ENCODE measurements at places on chromosomes 16 and 17.

GRCh38 chr17:61416540-61417363, 17.1 kb downstream of the TBX2 start:
- DNase-seq, result peak; percentile 21

DNA sequence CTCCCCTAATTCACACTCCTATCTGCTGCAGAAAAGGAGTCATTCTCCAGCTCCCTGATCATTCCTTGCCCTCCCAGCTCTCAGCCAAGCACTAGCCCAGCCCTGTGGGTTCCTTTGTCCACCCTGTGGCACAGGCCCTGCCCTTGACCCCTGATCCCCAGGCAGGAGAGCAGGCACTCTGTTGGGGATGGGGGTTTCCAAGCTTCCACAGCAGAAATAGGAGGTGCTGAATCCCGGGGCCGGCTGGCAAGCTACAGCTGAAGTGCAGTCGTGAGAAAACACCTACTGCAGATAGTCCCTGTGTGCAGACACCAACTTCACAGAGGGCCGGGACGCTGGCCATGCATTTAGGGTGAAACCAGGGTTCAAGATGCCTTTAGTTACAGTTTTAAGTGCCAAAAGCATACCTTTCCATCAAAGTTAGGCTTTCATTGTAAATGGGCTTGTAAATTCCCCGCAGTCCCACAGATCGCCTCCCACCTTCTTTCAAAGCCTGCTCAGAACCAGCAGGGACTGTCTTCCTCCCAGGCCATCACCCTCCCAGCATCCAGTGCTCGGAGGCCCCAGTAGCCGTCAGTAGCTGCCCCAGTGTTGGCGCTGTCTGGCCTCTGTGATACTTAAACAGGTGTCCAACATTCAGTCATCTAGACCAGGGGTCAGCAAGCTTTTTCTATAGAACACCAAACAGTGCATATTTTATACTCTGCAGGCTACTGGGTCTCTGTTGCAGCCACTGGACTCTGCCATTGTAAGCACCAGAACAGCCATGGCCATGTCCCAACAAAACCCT, 10.6 kb downstream of the CPSF4L start:
- no peak for DNase-seq

GRCh38 chr17:60792250-60792898, 114.7 kb downstream of the BCAS3 start:
- no peak for DNase-seq

GRCh38 chr16:79603055-79603454, 2.5 kb upstream of the MAF start:
- no peak for DNase-seq

DNA sequence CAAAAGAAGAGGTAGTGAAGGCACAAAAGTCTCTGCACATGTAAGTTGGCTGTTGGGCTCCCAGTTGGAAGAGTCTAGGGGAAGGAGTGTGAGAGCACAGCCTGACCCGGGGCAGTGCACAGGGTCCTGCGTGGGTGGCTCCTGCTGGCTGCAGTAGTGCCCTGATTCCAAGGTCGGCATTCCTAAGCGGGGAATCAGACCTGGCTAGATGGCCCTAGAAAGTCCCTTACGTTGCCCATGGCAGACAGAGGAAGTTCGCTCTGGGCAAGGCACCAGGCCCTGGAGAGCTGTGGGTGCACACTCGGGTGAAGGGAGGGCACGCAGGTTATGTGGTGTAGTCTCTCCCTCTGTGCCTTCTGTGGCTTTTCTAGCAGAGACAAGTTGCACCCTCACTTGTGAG, 22.8 kb upstream of the SLC5A11 start:
- DNase-seq, result no peak
